Natural killer cell (primary cell): ENCODE measurements at places on chromosomes 2 and 18. TPM values are rescaled to one million over a fixed set of nuclear protein-coding genes. Genes with fewer than 3 reads are reported as not detected.

DSG3 gene
- not detected for total RNA-seq

DNA sequence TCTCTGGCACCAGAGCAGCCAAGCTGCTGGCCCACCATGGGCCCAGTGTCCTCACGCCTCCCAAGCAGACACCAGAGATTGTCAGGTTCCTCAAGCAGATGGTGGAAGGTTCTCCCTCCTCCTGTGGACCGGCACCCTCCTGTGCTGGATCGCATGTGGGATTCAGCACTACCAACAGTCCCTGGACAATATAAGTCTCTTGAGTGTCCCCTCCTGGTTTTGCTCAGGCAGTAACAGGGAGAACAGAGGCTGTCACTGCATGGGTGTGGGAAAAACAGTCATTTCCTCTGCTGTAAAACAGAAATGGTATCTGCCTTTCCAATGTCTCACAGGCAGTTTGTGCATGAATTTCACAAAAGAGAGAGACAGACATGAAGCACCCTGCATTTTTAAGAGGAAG lies 47.7 kb upstream of the TUBA3E start:
- no peaks in the 10 kb centered on the region for H3K36me3 ChIP-seq
- H3K27me3 ChIP-seq, result no peaks in the 10 kb centered on the region
- no peak overlapping the region for H3K4me3 ChIP-seq
- no peak overlapping the region for H3K27ac ChIP-seq
- H3K4me1 ChIP-seq, result no peaks in the 10 kb centered on the region

- no peak overlapping the region for H3K27ac ChIP-seq
- H3K4me1 ChIP-seq, result peaks cover 10% of the 10 kb centered on the region
- no peak overlapping the region for H3K4me3 ChIP-seq
These were observed 155.0 kb downstream of the TNS1 start for GRCh38 chr2:217847552-217848350.

DNA sequence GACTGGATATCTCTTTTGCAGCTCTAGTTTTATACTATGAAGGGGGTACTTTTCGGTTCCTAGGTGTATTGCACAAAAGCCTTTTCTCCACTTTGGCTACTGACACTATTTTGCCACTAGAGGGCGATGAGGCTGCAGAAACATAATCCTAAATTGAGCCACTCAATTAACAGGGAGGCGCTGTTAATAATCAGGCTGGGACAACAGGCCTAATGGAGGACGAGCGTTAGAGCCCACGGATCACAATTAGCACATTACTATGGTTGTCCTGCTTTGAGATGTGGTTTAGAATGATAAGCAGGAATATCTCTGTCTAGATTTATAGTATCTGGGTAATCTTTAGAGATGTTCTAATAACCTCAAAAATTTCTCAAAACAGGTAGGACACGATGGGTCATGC lies 62.2 kb upstream of the PMAIP1 start:
- DNase-seq, result no peak
- no peak overlapping the region for H3K27ac ChIP-seq
- H3K27me3 ChIP-seq, result no peaks in the 10 kb centered on the region
- no peaks in the 10 kb centered on the region for H3K4me1 ChIP-seq
- no peak overlapping the region for H3K4me3 ChIP-seq
- no peaks in the 10 kb centered on the region for H3K36me3 ChIP-seq

DNA sequence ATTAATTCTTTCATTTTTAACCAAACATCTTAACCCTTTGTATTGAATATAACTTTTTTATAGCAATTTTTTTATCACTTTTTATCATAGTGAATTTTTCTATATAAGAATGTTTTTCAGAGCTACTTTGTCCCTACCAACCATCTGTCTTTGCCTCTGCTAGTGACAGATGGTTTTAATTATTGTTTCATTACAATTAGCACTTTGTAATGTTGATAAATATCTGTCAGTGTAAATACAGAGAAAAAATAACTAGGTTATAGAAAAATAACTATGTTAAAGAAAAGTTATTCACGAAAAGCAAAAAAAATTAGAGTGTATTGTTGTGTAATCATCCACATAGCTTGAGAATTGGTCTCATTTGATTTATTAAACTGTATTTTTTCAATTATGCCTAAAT lies 91.0 kb upstream of the CDH19 start:
- H3K27ac ChIP-seq, result no peak overlapping the region
- no peaks in the 10 kb centered on the region for H3K36me3 ChIP-seq
- H3K4me3 ChIP-seq, result no peak overlapping the region
